ENCODE measurements at places on chromosomes 7 and 10.

DNA sequence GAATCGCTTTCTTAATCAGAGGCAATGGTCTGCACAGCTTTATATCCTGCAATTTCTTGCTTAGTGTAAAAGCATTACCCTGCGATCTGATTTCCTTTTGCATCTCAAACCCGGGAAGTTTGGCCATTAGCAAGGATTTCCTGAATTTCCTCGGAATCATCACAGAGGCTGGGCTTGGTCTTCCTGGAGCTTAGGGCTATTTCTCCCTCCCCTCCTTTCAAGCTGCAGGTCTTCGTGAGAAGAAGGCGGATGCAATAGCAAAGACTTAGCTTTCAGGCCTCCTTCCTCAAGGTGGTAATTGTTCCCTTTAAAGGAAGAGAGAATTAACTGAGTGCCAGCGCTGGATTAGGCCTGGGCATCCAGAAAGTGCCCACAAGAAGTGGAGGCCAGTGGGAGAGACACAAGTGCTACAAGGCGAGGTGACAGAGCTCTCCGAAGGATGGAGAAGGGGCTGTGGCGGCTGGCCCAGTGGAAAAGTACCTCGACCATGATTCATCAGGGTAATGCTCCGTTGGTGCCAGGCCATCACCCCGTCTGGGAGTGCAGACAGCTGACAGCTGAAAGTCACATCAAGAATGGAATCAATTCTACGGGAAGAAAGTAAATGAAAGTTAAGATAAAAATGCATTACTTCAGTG lies 4.0 kb upstream of the ARMS2 start:
- DNase-seq = no peak

DNA sequence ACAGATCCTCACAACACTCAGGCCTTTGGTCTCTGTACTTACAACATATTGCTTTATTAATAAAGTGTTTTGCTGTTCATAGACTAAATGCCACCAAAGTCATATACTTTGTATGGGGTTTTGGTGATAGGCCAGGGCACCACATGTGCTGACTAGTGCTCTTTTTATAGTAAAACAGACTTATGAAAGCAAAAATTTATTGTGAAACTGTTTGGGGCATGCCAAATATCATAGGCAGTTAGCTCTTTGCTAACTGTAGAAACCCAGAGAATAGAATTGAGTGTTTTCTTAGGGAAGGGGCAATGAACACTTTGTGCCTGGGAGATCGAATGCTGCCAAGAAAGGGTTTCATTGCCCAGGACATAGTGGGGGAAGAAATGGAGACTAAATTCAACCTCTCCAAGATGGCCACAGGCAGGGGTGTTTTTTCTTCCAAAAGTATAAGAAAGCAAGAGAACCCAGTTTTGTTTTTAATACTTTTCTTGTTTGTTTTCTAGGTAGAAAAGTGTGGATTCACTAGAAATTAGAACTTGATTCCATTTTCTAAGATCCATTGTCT lies 142.7 kb downstream of the TRIL start:
- DNase-seq = no peak

DNA sequence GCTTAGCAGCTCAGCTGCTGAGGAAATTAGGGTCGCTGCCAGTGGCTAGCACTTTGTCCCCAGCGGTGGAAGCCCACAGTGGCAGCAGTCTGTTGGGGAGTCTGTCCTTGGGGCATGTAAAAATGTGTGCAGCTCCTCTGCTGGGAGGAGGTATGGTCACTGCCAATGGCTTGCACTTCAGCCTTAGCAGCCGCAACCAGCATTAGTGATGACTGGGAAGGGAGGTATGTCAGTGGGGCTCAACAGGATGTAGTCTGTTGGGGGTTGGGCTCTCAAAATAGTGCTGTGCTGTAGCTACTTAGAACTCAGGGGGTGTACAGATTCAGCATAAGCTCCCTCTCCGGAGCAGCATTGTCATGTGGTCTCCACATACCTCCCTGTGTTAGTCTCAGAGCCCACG lies 189.9 kb downstream of the ZEB1 start:
- DNase-seq = no peak

GRCh38 chr10:102313221-102313896 lies 68.0 kb downstream of the GBF1 start:
- no peak for DNase-seq

GRCh38 chr10:20302033-20302432 lies 485.8 kb downstream of the PLXDC2 start:
- no peak for DNase-seq

GRCh38 chr7:131591687-131592319 lies 35.4 kb upstream of the PODXL start:
- no peak for DNase-seq

DNA sequence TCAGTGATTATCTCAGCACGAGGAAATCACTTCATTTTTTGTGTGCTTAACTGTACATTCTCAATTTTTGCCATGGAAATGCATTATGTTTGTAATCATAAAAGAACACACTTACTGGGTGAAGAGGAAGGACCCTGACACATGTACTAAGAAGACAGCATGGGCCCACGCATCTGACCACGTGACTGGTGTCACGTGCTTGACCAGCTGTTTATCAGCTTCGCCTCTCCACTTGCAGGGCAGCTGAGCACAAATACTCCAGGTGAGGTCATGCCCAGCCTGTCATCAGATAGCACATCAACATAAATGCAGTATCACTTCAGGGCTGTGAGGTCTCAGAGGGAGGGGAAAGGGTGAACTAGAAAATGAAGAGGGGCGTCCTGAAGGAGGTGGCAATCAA lies 179.8 kb downstream of the EBF3 start:
- no peak for DNase-seq

GRCh38 chr10:103514244-103514643 lies 20.7 kb downstream of the NEURL1 start:
- DNase-seq = no peak

- DNase-seq = no peak
Measured at GRCh38 chr10:59905731-59906416, 482 bp downstream of the CCDC6 start.

DNA sequence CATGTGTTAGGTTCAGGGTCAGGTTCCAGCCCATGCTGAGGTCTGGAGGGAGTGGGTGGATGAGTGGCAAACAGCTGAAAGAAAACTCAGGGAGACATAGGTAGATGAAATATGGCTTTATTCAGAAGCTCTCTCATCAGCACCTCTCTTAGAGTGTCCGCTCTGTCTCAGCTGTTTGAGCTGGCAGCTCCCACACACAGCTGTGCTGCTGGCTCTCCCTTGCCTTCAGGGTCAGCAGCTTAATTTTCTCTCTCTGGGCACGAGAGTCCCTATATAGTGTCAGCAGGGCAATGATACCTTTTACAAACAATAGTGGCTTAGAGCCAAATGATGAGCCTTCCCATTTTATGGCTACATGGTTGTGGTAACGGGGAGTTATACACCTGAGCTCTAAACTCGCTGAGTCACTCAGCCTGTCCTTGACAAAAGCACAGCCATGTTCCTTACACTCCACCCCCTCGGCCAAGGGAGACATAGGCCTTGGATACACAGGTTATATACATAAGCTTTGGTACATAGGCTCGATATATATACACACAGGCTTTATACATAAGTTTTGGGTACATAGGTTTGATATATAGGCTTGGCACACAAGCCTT lies 10.4 kb downstream of the RNF133 start:
- no peak for DNase-seq
